Dermis blood vessel endothelial cell (primary cell): ENCODE measurements at places on chromosomes 7 and 10. TPM values are rescaled to one million over a fixed set of nuclear protein-coding genes. Genes with fewer than 3 reads are reported as not detected.

The TMEM236 gene
- total RNA-seq, result 0.17 and 1.3 TPM in 2 replicates

The MSS51 gene
- 0.84 and 1.5 TPM in 2 replicates for total RNA-seq

The ABCF2 gene
- total RNA-seq, result 74.6 and 76.2 TPM in 2 replicates

The SERPINE1 gene
- total RNA-seq, result 289 and 399 TPM in 2 replicates

The BTBD16 gene
- total RNA-seq, result not detected in 2 replicates

The NPFFR1 gene
- total RNA-seq, result not detected in 2 replicates

The SPDYE6 gene
- not detected in 2 replicates for total RNA-seq

The CALHM3 gene
- not detected in 2 replicates for total RNA-seq

The TFAM gene
- total RNA-seq, result 39.0 and 61.0 TPM in 2 replicates

The GARIN1A gene
- total RNA-seq, result 0.14 and 0.17 TPM in 2 replicates

The ZNF239 gene
- 0.51 and 0.84 TPM in 2 replicates for total RNA-seq

The SNX10 gene
- 8.4 and 9.4 TPM in 2 replicates for total RNA-seq

The CFTR gene
- not detected in 2 replicates for total RNA-seq

The AKR1D1 gene
- total RNA-seq, result not detected in 2 replicates

The LLCFC1 gene
- total RNA-seq, result not detected in 2 replicates

The RHOBTB1 gene
- total RNA-seq, result 38.6 and 45.6 TPM in 2 replicates

The KCND2 gene
- total RNA-seq, result 0.14 and 0.17 TPM in 2 replicates

The FEZF1 gene
- not detected in 2 replicates for total RNA-seq

The MKI67 gene
- total RNA-seq, result 7.3 and 49.0 TPM in 2 replicates

The TFEC gene
- total RNA-seq, result 2.0 and 3.1 TPM in 2 replicates

The ZWINT gene
- 28.8 and 67.1 TPM in 2 replicates for total RNA-seq

The IFIT1 gene
- total RNA-seq, result 2.2 and 2.6 TPM in 2 replicates

The ATG9B gene
- 0.28 TPM in 1 of 2 replicates, not detected in the other for total RNA-seq

The CCDC136 gene
- total RNA-seq, result 0.88 and 1.7 TPM in 2 replicates

The UPK3BL1 gene
- 10.1 and 12.6 TPM in 2 replicates for total RNA-seq

The CDK1 gene
- 38.8 and 100 TPM in 2 replicates for total RNA-seq

The LIPA gene
- total RNA-seq, result 86.2 and 101 TPM in 2 replicates

The GSTO1 gene
- total RNA-seq, result 147 and 348 TPM in 2 replicates

The OPN1SW gene
- total RNA-seq, result not detected in 2 replicates

The SPDYE2B gene
- not detected in 2 replicates for total RNA-seq

The DLG5 gene
- total RNA-seq, result 7.8 and 11.1 TPM in 2 replicates

The BMPER gene
- total RNA-seq, result 0.70 and 1.0 TPM in 2 replicates

The AOAH gene
- 0.09 TPM in 1 of 2 replicates, not detected in the other for total RNA-seq

The WDR86 gene
- total RNA-seq, result not detected in 2 replicates

The C7orf25 gene
- total RNA-seq, result 5.4 and 8.0 TPM in 2 replicates

The TRIM50 gene
- total RNA-seq, result under 0.01 TPM in 1 of 2 replicates, not detected in the other

The MACC1 gene
- total RNA-seq, result under 0.01 and 0.17 TPM in 2 replicates

The ZNF804B gene
- not detected in 2 replicates for total RNA-seq
